Glutamatergic neuron (in vitro differentiated cells): ENCODE measurements at places on chromosomes 1 and 21.

GRCh38 chr1:66933887-66934700 lies 9.3 kb downstream of the MIER1 start:
- DNase-seq = no peak

GRCh38 chr1:205994346-205994745 lies 8.8 kb downstream of the RAB7B start:
- no peak for DNase-seq

- DNase-seq = no peak
Measured at GRCh38 chr1:239884796-239885195, 206.9 kb upstream of the FMN2 start.

- DNase-seq = no peak
Measured at GRCh38 chr1:195876792-195877191, 731.4 kb downstream of the KCNT2 start.

- no peak for DNase-seq
Measured at GRCh38 chr1:27615346-27616192, 11.6 kb upstream of the AHDC1 start.

DNA sequence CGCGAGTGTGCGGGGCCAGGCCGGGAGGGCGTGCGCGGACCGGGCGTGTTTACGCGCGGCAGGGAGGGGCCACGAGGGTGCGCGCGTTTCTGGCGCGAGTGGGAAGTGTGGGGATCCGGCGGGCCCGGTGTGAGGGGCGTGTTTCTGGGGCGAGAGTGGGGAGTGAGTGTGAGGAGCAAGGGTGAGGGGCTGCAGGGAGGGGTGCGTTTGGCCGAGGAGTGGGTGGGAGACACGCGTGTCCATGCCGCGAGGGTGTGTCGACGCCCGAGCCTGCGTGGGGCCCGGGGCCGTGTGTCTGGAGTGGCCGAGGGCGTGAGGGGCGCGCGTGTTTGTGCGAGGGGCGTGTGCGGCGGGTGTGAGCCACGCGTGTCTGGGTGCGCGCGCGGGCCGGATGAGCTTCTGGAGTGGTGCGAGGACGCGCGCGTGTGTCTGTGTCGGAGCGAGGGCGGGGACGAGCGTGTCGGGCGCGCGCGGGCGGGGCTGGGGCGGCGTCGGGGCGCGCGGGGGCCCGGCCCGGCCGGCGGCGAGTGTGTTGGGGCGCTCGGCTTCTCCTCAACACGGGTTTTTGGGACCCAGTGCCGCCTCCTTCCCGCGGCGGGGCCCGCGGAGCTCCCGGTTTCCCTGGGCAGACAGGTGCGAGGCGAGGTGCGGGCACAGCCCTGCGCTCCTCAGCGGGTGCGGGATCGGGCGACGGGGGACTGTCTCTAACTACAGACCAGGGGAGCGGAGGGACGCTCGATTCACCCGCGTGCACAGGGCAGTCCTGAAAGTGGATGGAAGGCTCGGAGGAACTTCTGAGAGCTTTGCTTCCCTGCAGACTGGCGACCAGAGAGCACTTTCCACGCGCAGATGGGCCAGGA lies 65.8 kb upstream of the VAMP3 start:
- peak; percentile 59 for DNase-seq

GRCh38 chr1:157369808-157370521 lies 182.3 kb downstream of the FCRL5 start:
- DNase-seq = no peak

GRCh38 chr1:25562101-25562927 lies 18.9 kb downstream of the LDLRAP1 start:
- no peak for DNase-seq

- DNase-seq = no peak
Measured at GRCh38 chr1:208036106-208036808, 125.3 kb upstream of the CD34 start.

GRCh38 chr1:81371864-81372263 lies 428.9 kb upstream of the ADGRL2 start:
- DNase-seq = no peak
